Activated naive CD8-positive, alpha-beta T cell treated with anti-CD3 and anti-CD28 coated beads, Interleukin-2, amount 10 ng/mL, durations not matched to agents 7 days and 5 days (primary cell): ENCODE measurements at places on chromosomes 7 and 10. TPM values are rescaled to one million over a fixed set of nuclear protein-coding genes. Genes with fewer than 3 reads are reported as not detected.
A peak's percentile ranks its signal among the peaks of the same experiment; 100 is the strongest.

GARIN1A gene
- 0.88 TPM for total RNA-seq

HHEX gene
- total RNA-seq, result not detected

DKK1 gene
- total RNA-seq, result not detected

PPP1R9A gene
- 0.06 TPM for total RNA-seq

ABCB4 gene
- total RNA-seq, result not detected

TAC1 gene
- not detected for total RNA-seq

FAM25A gene
- not detected for total RNA-seq

THSD7A gene
- total RNA-seq, result not detected

TMEM176A gene
- not detected for total RNA-seq

GCK gene
- total RNA-seq, result 0.23 TPM

GRCh38 chr10:86367152-86367951 is 757 bp upstream of the GRID1 start:
- peak; percentile 27 for DNase-seq

GRCh38 chr10:20892011-20892585 is 5.0 kb downstream of the NEBL start:
- no peak for DNase-seq

- DNase-seq, result no peak
Observed at GRCh38 chr7:125154930-125155329, 225.3 kb upstream of the POT1 start.

DNA sequence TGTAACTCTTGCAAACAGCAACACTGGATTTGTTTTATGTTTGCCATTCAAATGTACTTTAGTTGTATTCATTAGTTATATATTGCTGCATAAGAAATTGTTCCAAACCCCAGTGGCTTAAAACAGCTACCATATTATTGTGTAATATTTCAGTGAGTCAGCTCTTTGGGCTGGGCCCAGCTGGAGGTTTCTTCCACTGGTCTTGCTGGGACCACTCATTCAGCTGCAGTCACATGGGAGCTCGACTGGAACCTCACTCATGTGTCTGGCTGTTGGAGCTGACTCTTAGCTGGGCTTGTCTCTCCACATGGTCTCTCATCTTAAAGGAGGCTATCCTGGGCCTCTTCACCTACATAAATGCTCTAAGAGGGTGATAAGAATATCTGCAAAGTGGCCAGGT is 23.2 kb upstream of the PIP4K2A start:
- DNase-seq, result no peak

DNA sequence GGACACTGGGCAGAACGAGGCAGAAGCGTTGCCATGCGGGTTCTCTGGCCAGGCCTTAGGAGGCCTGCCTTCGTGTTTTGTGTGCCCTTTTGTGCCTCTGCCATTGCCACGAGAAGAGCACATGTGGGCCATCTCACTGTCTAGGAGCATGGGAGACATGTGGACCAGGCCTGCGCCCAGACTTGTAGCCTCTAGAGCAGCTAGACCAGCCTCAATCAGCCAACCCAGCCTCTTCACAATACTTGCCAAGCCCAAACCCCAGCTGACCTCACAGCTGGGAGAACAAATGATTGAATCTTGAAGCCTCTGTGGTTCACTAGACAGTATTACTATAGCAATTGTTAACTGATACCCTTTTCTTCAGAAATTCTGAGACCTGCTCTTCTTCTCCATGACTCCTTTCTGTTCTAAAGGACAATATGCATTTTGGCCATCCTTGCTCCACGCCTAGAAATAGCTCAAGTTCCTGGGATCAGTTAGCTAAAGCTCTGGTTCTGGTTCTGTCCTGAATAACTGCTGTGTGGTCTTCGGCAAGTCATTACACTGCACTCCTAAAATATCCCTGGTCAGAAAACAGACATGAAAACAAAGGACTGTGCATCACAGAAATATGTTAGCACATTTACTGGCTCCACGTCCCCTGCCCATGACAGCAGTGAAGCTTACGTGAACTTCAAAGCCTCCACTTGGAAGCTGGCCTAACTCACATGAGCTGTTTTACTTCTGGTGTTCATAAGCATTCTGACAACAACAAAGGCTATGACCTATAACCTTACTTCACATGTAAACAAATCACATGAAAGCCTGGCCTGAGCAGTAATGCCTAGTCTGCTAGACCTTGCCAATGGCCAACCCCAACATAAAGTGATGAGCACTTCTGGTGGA is 72.3 kb upstream of the MKRN1 start:
- DNase-seq, result no peak

GRCh38 chr10:122682522-122682921 is 17.1 kb downstream of the C10orf120 start:
- no peak for DNase-seq

DNA sequence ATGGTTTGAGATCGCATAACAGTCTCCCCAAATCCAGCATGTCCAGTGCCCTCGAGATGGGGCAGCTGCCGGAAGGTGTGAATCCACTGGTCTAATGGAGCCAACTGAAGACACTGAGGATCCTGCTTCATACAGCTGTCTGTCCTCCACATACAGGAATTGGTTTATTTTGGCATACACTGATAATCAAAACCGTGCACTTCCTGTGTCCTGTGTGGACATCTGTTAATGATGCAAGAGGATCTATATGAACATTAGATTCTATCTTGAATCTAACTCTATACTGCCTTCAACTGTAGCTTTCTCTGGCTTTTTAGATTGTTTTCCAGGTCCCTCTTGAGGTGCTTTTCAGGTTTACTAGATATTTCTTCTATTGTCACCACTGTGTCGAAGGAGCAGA is 3.0 kb upstream of the JAZF1 start:
- no peak for DNase-seq

DNA sequence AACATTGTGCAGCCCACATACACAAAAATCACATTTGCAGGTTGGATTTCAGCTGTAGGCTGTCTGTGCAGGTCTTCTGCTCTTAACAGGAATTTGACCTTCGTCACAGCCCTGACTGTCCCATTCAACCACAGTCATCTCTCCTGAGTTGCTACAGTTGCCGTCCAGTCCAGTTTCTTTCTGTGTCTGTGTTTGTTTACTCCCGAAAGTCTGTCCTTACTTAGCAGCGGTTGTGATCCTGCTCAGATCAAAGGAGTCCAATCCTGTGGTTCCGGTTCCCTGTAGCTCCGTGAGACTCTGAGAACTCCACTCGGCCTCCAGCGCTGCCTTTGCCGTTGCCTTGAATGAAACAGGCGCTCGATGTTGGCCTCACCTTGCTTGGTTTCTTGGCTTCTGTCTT is 111.6 kb upstream of the GATA3 start:
- no peak for DNase-seq

DNA sequence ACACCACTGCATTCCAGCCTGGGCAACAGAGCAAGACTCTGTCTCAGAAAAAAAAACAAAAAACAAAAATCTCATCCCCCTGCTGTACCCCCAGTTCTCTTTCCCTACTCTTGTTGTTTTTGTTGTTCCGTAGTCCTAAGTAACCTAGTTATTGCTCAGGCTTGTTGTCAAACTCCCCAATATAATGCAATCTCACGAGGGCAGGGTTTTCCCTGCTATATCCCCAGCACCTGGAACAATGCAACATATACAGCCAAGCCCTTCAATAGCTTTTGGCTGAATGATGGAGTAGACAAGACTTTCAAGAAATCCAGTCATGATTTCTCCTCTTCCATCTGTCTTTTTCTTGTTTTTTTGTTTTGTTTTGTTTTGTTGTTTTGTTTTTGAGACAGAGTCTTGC is 10.2 kb downstream of the ACSL5 start:
- no peak for DNase-seq

DNA sequence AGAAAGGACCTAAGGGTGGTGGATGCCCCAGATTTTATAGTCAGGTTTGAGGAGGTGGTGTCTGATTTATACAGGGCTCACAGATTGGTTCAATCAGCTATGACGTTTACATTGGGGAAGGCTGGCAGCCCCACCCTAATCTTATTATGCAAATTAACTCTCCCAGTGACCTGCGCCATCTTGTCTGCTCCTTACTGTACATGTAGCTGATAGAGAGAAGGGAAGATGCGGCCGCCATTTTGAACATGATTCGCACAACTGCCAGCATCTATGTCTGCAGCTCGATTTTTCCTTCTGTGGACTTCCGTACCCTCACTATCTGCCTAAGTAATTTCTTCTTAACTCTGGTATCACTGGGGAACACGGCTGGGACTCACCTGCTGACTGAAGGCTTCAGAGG is 619.0 kb upstream of the DPP6 start:
- no peak for DNase-seq

DNA sequence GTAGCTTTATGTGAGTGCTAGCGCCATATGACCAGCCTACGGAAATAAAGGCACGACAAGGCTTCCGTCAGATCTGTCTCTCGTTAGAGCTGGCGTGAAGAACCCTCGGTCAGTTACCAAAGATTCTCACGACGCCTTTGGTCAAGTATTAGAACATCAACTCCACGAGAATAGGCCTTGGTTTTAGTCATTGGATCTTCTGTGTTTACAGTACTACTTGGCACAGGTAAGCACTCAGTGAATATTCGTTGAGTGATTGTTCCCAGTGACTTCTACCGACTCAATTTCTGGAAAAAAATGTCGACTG is 316 bp downstream of the RBM48 start:
- no peak for DNase-seq

- no peak for DNase-seq
Observed at GRCh38 chr7:80278737-80279136, 144.1 kb downstream of the GNAI1 start.

- DNase-seq, result no peak
Observed at GRCh38 chr7:96120445-96121225, 201.3 kb downstream of the SLC25A13 start.

DNA sequence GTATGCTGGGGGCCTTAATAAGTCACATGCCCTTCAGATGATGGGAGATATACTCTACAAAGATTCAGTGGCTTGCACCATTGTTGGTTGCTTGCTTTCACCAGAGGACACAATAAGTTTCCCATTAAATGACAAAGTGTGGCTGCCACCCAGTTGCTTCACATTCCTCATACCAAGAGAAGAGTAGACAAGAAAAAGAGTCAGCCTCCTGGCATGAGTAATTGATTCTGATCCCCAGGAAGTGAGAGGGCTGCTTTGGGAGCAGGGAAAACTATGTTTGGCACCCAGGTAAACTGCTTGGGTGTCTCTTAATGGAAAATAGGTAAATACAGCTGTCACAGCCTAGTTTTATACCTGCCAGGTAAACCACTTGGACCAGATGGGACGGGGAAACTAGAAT is 66.7 kb upstream of the IL6 start:
- DNase-seq, result no peak

GRCh38 chr10:100504096-100504495 is 15.6 kb downstream of the SEC31B start:
- no peak for DNase-seq

DNA sequence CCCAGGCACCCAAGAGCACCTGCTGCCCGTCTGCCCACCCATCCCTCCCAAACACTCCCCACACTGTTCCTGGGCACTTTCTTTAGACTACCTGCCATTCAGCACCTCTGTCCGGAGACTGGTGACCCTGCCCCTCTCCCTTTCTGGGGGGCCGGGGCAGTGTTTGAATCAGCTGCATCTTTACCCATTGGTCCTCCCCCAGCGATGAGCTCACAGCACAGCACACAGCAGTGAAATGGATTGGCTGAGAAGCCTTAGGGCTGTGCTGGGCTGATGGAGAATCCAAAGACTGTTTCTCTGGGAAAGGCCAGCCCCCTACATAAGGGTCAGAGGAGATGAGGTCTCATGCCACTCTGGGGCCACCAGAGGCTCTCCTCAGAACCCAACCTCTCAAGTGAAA is 40.2 kb downstream of the VWA2 start:
- no peak for DNase-seq

GRCh38 chr7:158816995-158817394 is 12.3 kb downstream of the ESYT2 start:
- DNase-seq, result no peak

GRCh38 chr10:96673318-96674099 is 46.8 kb downstream of the PIK3AP1 start:
- DNase-seq, result no peak

DNA sequence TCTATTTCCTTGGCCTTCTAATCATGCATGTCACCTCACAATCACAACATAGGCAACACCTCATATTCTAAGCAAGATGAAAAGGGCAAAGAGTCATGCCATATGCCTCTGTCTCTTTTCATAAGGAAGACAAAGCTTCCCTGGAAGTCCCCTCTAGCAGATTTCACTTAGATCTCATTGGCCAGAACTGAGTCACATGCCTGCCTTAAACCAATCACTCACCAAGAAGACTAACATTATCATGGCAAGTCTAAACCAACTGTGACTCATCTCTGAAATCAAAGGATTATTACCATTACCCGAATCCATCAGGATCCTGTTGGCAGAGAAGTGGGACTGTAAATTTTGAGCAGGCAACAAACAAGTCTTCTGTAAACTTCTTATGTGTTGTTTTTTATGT is 27.8 kb downstream of the CAV1 start:
- no peak for DNase-seq

GRCh38 chr7:98399890-98400541 is 874 bp downstream of the BAIAP2L1 start:
- DNase-seq, result no peak

GRCh38 chr7:157411580-157411979 is 74.8 kb downstream of the DNAJB6 start:
- DNase-seq, result no peak

DNA sequence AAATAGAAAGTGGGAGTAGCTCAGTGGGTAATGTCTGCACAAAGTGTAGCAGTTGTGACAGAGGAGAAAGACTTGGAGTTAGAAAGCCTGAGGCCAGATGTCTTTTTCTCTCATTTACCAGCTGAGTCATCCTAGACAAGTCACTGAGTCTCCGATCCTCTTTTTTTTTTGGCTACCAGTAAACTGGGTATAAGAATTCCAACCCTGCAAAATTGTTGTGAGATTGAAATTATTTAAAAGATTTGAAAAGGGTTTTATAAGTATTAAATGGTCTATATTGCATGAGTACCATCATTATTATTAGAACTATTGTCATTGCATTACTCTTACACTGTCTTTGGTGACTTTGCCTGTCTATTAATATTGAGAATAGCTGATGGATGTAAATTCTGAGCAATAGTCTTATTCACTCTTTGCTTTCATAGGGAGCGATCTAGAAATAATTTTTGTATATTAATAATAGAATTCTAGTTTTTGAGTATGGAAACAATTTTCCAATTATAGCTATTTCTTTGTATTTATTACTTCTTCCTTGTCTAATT is 74.0 kb downstream of the ARID5B start:
- DNase-seq, result no peak

DNA sequence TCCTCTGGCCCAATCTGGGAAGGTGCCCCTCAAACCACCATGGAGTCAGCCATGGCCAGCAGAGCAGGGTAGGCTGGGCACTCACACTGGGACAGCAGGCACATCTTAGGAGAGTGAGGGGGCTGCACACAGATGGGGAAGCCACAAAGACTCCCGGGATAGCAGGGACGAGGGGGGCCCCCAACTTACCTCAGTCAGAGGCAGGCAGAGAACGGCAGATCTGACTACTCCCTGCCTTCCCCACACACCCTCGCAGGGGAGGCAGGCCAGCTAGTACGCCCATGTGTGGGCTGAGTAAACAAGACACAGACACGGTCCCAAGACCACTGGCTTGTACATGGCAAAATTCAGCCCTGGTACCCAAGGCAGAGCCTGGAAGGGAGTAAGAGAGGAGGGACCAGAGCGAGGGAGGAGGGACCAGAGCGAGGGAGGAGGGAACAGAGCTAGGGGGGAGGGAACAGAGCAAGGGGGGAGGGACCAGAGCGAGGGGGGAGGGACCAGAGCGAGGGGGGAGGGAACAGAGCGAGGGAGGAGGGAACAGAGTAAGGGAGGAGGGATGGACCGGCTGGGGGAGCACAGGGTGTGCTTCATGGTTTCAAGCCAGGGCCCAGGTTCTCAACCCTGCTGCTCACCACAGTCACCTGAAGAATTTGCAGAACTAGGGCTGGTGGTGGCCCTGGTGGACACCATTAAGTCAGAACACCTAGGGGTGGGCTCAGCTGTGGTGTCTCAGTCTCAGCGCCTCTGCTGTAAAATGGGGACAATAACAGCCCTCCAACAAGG is 73.8 kb downstream of the RGS10 start:
- DNase-seq, result no peak
